NCI-H1417 treated with DMSO at 0.1 percent for 48 hours (cell line): ENCODE measurements at places on chromosomes 13 and 19.
A peak's percentile ranks its signal among the peaks of the same experiment; 100 is the strongest.

GRCh38 chr13:24671386-24672113 lies 8.7 kb upstream of the ATP12A start:
- no peak for DNase-seq

DNA sequence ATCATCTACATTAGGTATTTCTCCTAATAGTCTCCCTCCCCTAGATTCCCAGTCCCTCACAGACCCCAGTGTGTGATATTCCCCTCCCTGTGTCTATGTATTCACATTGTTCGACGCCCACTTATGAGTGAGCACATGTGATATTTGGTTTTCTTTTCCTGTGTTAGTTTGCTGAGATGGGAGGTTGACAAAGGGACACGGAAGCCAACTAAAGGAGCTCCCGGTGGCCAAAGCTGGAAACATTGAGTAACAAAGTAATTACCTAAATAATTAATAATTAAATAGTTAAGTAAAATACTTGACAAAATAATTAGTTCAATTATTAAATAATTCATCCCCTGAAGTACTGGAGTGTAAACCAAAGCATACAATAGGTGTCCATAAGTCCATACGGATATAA lies 1.7 kb upstream of the PRR20A start:
- DNase-seq: no peak

DNA sequence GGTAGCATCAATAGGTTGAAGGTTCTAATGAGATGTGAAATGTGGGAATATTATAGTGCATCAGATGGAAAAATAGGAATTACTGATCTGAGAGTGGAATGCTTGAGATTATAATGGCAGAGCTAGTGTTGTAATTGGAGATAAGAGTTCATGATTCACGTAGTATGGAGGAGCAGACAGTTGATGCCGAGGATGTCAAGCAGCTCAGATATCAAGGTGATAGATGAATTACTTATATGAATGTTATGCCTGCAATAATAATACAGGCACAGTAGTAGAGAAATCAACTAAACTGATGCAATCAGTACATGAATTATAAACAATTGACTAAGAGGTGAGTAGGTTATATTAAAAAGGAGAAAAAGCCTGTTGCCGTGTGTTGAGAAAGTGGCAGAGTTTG lies 793.2 kb upstream of the GPC6 start:
- no peak for DNase-seq

DNA sequence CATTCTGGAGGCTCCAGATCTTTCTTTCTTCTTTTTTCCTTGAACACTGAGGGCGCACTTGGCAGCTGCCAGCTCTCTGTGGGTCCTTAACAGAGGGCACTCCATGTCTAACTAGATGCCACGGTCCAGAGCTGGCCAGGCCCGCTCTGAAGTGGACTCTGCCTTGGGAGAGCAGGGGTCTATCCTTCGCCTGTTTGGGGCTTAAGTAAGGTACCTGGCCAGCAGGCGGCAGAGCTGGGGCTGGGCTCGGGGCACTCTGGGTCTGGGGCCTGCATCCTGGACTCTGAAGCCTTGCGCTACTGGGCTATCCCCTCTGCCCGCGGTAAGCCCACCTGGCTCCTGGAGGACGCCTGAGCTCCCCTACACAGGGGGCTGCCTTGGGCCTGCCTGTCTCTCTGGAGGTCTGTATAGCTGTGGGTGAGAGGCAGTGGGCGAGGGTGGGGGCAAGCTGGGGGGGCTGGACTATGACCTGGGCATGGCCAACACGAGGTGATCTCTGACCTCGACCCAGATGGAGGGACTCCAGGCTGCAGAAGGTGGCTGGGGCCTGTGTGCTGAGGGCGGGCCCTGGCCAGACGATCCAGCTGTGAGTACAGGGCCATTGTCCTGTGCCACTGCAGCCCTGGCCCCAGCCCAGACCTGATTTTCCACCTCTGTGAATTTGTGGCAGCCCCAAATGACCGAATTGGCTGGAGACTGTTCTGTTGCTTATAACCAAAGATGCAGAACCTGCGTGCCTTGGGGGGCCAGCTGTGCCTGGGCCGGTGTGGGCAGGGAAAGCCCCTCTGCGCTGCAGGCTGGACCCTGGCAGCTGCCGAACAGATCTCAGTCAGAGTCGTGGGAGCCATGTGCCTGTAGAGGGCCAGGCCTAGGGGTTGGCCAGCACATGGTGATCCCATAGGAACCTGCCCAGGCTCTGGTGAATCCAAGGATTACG lies 26.5 kb downstream of the CEBPG start:
- DNase-seq: no peak

DNA sequence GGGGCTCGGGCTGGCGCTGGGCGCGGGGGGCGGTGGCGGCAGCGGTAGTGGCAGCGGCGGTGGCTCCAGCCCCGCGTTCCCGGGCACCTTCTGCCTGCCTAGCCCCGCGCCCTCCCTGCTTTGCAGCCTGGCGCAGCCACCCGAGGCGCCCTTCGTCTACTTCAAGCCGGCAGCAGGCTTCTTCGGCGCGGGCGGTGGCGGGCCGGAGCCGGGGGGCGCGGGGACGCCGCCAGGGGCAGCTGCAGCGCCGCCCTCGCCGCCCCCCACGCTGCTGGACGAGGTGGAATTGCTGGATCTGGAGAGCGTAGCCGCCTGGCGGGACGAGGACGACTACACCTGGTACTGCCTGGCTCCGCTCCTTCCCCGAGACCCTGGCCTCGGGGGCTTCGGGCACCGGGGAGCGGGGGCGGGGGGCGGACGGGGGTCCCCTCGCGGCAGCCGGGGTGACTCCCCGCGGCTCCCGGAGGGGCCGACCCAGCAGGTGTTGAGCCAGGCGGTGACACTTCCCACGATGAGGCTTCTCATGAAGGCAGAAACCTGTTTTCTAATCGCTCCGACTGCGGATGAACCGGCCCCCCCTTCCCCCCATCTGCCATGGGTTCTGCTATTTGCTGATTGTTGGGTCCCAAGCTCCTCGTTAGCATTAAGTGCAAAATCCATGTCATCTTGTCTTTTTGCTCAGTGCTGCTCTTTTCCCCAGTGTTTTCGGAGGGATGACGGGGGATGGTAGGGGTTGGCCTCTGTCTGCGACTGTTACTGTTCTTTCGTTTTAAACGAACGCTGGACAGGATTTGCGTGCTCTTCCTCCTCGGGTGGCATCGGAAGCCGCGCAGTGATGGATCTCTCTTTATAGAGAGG lies 943 bp downstream of the SLAIN1 start:
- peak; percentile 50 for DNase-seq

DNA sequence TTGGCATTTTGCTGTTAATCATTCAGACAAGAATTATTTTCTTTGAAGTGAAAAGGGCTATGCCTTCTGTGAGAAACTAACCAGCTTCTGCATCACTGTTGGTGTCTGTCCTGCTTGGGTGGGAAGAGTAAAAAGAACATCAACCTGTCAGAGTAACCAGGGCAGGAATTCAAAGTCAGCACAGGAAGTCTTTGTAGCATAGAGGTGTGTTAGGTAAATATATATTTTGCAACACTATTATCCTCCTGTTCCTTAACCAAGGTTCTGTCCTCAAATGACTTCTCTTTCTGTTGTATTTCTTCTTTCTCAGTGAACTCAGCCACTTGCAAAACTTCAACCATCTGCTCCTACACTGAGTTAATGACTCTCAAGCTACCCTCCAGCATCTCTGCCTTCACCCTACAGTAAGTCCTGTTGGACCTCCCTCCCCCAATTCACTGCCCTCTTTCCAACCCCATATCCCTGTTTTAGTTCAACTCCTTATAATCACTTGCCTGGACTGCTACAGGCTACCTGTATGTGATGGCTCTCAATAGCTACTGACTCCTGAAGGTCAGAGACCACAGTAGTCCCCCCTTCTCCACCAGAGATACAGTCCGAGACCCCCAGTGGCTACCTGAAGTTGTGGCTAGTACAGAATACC lies 49.9 kb downstream of the SMAD9 start:
- no peak for DNase-seq

DNA sequence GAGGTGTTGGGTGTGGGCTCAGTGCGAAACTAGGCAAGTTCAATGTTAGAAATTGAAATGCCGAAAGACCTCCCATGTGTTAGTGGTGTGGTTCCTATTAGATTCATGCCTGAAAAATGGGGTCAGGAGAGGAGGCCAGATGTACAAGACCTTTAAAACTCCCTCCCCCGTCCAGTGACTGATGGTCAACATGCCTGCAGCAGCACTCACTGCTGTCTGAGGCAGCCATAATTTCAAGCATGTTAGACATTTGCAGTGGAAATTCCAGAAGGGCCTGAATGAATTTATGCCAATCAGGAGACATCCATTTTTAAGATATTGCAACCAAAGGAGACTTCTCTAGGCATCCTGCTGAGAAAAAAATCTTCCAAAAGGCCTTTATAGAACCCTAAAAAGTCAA lies 426.9 kb upstream of the NBEA start:
- no peak for DNase-seq

DNA sequence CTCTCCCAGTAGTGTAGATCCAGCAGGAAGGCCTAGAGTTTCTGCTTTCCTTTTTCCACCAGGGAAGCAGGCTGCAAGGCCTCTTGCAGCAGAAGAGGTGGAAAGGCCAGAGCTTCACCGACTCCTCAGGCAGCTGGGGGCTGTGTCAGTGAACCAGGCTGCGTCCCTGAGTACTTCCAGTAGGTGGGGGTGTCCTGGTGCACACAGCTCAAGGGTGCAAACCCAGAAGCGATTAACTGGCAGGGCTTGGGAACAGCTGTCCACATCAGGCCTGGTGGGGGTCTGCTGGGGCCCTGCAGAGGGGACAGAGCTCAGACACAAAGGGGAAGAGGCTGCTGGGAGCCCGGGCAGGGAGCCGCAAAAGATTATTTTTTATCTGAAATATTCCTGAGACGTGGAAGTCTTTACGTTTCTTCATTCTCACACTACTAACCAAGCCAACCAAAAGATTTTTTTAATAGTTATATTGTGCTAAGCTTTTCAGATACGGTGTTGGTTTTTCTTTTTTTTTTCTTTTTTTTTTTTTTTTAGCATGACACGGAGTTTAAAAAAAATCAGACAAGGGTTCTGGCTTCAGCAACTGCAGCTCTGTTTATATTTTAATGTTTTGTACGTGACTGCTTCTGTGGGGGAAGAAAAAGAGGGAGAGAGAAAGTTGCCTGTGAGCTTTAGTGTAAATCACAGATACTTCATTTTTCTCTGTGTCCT lies 11.0 kb downstream of the TSHZ3 start:
- DNase-seq: no peak

- no peak for DNase-seq
Observed at GRCh38 chr19:4519521-4520277, 1.4 kb upstream of the PLIN4 start.

GRCh38 chr19:51441410-51442390 lies 16.6 kb downstream of the SIGLEC8 start:
- no peak for DNase-seq

DNA sequence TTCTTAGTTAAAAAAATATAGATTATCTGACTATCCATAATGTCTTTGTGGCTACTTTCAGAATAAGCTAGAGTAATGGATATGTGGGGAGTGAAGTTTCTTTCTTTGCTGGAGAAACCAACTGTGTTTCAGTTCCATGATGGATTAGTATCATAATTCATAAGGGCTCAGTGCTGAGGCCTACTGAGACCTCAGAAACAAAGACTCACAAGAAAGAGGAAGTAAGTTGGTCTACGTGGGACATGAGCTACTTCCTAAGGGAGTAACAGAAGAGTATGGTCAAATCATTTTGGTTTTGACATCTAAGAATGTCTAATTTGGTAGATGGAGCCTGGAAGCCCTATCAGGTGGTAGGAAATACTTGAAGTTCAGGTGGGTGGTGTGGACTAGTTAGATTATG lies 99.0 kb upstream of the HTR2A start:
- DNase-seq: no peak

DNA sequence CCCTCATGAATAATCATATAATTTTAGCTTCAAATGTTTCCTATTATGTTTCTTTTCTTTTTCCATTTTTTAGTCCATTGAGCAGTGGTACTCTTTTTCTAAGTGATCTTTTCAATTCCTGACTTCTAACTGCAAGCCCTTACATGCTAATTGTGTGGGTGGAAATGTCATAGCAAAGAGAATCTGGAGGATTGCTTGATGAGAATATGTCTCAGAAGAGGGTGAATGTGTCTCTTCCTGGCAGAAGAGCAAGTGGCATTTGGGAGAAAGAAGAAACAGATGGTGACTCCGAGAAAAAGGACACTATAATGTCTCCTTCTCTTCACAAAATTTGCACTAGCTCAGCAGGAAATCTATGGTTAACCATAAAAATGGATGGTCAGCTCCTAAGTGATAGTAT lies 2320.0 kb downstream of the PCDH9 start:
- DNase-seq: peak; percentile 22

DNA sequence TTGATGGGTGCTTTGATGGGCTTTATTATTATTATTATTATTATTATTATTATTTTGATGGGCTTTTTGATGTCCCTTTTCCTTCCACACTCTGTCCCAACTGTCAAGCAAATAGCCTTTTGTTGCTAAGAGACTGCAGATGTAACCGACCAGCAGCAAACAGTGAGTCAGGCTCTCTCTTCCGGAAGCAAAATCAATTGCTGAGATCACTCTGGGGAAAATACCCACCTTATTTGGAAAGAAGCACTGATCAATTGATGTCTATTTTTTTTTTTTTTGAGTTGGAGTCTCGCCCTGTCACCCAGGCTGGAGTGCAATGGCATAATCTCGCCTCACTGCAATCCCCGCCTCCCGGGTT lies 2.9 kb downstream of the LDLR start:
- no peak for DNase-seq

GRCh38 chr19:2394442-2395292 lies 32.7 kb downstream of the TIMM13 start:
- DNase-seq: no peak

DNA sequence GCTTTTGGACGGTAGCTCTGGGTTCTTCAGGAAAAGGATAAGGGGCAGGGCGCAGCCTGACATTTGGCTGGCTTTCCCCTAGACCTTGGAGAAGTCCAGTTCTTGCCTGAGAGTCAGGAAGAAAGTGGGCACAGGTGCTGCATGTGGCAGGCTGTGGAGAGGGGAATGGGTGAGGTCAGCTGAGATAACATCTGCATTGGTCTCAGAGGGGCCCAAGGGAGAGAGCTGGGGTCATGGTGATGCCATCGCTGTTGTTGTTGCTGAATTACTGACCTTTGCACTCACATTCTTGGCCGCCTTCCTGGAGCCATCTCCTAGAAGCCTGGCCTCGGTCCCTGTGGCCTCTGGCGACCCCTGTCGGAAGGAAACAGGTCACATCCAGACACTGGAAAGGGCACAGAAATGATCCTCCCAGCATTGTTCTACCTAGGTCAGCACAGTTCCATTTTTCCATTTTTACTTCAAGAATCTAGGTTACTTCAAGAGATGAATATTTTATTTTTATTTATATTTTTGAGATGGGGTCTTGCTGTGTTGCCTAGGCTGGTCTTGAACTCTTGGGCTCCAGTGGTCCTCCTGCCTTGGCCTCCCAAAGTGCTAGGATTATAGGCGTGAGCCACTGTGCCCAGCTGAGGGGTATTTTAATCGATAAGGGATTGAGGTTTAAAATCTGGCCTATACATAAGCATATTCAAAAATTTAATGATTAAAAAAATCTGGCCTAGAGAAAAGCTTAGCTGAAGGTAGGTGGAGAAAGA lies 6.5 kb upstream of the LIPE start:
- no peak for DNase-seq

GRCh38 chr19:42252365-42253244 lies 2.3 kb downstream of the ERF start:
- DNase-seq: no peak

DNA sequence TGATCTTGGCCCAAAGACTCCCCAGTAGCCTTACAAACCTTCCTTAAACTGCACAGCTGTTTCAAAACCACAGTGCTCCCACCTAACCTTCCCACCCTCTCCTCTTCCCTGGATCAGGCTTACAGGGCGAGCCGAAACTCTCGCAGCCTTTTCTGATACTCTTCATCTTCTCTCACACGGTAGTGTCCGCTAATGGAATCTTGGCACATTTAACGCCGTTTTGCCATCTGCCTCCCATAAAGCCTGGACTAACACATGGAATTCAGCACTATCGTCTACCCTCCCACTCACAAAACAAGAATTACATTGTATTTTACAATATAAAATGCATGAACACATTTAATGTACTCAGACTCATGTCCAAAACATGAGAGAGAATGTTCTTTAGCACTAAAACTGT lies 135.9 kb downstream of the RAP2A start:
- DNase-seq: no peak
